Fibroblast of pulmonary artery (primary cell): ENCODE measurements at places on chromosomes 5 and 9.
A peak's percentile ranks its signal among the peaks of the same experiment; 100 is the strongest.

DNA sequence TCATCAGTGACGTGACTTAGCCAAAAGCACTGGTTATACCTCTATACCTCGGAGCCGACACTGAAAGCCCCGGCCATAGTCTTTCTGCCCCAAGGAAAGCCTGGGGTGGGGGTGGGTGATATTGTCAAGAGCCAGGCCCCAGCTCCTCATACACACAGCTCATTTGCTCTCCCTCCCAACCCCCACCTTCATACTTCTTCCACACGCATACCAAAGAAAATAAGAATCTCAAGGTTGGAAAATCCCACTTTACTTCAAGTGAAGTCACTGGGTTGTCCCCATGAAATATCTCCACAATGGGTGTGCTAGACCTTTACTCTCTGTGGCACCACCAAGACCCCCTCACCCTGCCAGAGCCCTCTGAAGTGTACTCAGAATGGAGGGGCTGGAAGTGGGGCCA lies 27.1 kb upstream of the MGAT1 start:
- no peak for DNase-seq

DNA sequence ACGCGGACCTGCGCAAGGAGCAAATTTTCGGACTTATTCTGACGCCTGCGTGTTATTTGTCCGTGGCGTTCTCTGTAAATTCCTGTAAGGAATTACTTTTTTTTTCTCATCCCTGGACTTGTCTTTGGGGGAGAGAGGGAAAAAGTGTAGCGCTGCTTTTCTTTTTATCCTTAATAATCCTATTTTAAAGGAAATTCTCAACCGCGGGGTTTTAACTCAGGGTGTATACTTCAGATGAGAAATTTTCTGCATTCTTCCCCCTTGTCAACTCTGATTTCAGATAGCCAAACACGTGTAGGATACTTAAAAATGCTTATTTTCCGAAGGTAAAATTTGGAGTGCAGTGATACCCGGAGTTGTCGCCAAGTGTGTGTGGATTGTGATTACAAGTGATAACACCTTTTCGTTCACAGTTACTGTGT lies 853 bp downstream of the DCP2 start:
- DNase-seq = no peak

GRCh38 chr5:6260846-6261245 lies 117.5 kb downstream of the MED10 start:
- DNase-seq = no peak

GRCh38 chr5:139275956-139276355 lies 17.6 kb upstream of the MATR3 start:
- no peak for DNase-seq

GRCh38 chr5:90307782-90308181 lies 101.8 kb downstream of the CETN3 start:
- no peak for DNase-seq

GRCh38 chr9:113738496-113738892 lies 137.6 kb upstream of the ZNF618 start:
- DNase-seq = no peak

DNA sequence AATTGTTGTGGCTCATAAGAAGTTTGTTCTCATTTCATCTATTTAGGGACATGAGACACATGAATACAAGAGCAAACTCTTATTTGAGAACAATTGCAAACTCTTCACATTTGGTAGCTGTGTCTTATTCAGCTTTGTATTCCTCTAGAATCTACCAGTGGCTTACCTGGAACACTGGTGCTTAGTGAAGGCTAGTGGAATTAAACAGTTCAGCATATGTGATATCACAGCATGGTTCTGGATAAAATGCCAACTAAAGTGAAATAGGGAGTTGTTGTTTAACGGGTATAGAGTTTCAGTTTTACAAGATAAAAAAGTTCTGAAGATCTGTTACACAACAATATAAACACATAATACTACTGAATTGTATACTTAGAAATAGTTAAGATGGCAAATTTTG lies 48.9 kb downstream of the NRG2 start:
- no peak for DNase-seq

- peak; percentile 43 for DNase-seq
Measured at GRCh38 chr9:14027116-14027800, 286.7 kb downstream of the NFIB start.

DNA sequence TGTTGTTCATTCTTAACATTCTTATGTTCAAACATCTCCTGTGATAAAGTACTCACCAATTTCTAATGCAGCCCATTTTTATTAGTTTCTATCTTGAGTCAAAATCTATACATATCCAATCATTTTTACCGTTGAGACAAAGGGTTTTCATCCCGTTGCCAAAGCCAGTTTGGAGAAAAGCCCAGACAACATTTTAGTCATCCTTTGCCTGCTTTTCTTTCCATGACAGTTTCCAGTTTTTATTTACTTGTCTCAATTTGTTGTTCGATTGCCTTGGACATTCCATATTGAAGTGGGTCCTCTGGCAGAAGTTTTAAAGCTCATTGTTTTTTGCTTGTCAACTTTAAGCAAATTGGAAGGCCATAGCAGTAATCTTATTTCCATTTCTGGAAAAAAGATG lies 123.9 kb downstream of the RAB3C start:
- no peak for DNase-seq

DNA sequence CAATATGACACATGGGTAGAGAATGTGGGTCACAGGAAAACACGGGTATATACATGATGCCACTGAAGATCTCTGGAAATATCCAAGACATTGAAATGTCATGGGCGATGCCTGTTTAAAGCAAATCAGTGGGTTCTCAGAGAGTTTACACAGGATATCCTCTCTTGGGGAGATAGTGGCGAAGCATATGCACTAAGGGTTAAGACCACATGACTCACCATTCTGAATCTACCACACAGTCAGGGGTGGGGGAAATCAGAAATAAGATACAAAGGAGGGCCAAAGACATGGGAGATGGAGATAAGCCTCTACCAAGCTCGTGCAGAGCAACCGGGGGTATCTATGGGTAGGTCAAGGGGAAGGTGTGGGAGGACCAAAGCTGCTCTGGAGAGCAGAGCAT lies 58.8 kb downstream of the SH3PXD2B start:
- no peak for DNase-seq

DNA sequence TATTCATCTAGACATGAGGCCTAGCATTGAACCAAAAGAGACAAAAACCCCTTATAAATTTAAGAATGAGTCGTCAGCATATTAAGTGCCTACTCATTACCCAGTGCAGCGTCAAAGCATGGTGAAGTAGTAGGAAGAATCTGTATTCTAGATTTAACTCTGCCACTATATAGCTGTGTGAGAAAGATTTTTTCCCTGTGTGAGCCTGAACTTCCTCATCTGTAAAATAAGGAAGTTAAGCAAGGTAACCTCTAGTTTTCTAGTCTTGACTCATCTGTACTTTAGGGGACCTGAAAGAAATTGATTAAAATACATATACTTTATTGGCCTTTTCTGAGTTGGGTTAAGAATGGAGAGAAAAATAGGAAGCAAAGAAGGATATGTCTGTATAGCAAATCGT lies 82.1 kb upstream of the RUSC2 start:
- no peak for DNase-seq

GRCh38 chr5:94890907-94891306 lies 272.4 kb downstream of the SLF1 start:
- DNase-seq = no peak

- peak; percentile 75 for DNase-seq
Measured at GRCh38 chr9:98314381-98315066, 59.1 kb upstream of the TBC1D2 start.

- no peak for DNase-seq
Measured at GRCh38 chr5:149700347-149700746, 29.8 kb upstream of the PPARGC1B start.

GRCh38 chr5:10400411-10400810 lies 41.3 kb upstream of the ROPN1L start:
- no peak for DNase-seq

DNA sequence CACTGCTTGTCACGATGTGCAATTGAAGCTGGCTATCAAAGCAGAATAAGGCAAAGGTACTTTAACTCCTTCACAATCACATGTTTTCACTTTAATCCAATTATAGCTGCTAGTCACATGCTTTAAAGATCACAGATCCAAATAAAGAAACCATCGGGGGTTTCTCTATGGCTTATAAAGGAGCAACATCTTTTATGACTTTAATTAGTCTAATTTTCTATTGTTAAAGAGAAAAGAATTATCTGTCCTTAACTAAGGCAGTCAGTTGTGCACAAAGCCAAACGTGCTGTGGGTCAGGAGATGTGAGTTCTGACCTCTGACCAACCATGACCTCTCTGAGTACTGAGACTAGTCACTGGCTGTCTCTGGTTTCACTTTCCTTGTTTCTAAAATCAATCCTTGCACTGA lies 561.1 kb downstream of the RAB3C start:
- DNase-seq = no peak

- DNase-seq = peak; percentile 42
Measured at GRCh38 chr9:130713286-130713960, 19.8 kb downstream of the EXOSC2 start.

DNA sequence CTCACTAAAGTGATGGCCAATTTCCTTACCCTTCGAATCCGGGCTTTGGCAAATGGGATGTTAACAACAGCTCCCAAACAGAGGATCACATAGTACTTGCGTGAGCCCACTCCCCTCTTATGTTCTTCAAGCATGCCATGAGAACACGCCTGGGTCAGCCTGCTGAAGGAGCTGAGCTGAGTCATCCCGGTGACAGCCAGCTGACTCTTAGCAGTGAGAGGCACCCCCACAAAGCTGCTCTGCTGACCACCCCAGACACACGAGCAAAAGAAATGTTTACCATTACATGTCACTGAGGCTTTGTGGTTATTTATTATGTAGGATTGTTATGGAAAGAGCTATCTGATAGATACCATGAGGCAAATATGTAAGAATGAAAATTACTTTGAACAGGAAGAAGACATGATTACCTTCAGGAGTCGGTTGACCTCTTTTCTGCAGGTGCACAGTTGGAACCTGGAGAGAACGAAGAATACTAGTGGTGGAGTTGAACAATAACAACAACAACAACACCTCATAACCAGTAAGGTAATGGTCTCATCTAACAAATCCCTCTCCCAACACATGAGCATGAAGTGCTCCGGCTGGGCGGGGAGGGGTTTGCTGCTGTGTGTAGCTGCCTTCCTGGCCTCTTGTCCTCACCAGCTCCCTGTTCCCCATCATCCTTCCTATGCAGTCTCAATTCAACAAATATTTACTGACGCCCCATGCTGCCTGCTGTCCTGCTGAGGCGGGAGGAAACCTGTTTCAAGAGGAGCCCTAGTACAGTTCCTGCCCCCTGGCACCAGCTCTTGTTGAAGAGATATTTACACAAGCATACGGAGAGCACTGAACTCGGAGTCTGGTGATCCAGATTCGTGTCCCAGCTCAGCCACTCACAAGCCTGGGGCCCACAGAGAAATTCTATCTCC lies 69.4 kb upstream of the LHFPL2 start:
- no peak for DNase-seq

GRCh38 chr5:122154910-122155309 lies 25.6 kb downstream of the ZNF474 start:
- peak; percentile 62 for DNase-seq

- DNase-seq = no peak
Measured at GRCh38 chr5:83937837-83938236, 217.2 kb upstream of the HAPLN1 start.

- DNase-seq = peak; percentile 53
Measured at GRCh38 chr9:90142580-90142979, 500.0 kb downstream of the DIRAS2 start.

DNA sequence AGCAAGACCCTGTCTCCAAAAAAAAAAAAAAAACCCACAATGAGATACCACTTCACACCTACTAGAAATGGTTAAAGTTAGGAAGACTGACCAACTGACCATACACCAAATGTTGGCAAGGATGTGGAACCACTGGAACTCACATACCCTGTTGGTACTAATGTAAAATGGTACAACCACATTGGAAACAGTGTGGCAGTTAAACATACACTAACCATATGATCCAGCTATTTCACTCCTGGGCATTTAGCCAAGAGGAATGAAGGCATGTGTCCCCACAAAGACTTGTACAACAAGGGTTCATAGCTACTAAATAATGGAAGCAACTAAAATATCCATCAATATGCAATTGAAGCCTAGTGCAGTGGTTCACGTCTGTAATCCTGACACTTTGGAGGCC lies 21.3 kb downstream of the NAIF1 start:
- DNase-seq = no peak

DNA sequence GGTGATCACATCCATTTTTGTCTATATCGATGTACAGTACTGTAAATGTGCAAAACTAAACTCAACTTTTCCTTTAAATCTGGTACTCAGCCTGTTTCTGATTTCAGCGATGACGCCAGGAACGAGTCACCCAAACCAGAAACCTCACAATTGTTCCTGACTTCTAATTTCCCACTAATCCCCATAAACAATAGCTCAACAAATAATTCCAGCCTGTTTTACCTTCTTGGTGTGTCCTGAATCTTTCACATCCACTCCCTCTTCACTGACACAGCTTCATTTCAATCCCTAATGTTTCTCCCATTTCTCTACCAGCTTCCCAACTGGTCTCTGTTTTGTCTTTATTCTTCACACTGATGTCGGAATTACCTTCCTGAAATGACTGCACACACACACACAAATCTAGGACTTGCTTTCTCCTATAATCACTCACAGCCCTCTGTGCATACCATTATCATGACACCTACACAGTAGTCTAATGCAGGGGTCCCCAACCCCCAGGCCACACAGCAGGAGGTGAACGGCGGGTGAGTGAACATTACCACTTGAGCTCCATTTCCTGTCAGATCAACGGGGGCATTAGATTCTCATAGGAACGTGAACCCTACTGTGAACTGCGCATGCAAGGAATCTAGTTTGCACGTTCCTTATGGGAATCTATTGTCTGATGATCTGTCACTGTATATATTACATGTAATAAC lies 97.8 kb upstream of the SLC30A5 start:
- no peak for DNase-seq

DNA sequence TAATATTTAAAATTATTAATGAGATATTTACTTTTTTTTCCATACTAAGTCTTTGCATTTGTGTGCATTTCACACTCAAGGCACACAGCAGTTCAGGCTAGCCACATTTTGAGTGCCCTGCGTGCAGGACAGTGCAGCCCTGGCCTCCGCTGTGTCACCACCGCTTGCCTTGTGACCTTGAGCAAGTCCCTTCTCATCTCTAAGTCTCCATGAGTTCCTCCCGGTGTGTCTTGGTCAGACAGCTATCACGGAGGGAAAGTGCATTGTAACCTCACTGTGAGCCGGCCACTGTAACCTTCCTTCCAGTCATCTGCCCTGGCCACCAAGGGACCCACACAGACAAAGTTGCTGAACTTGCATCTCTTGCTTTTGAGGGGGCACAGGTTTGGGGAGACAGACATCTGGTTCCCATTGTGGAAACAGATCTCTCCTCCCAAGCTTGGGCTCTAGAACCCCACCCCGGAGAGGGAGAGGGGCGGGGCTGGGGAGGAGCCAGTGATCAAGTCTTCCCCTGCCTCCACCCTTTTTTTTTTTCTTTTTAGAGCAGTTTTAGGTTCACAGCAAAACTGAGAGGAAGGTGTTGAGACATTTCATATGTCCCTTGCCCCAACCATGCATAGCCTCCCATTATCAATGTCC lies 96.8 kb downstream of the C9orf50 start:
- no peak for DNase-seq

DNA sequence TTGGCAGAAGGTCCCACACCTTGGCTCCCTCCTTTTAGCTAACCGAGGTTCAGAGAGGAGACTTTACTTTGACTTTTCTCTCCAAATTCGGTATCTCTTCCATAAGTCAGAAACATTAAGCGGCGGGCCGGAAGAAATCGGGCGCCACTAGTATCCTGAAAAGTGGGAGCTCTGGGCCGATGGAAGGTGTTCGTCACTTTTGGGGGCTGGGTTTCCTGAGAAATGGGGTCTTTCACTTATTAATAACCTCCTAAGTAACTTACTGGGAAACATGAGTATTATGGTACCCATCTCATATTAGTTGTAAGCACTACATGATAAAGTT lies 716 bp downstream of the STX17 start:
- DNase-seq = no peak
